ENCODE measurements at places on chromosomes 6 and 20.

- DNase-seq: no peak
These were observed 50.6 kb downstream of the PDSS2 start for GRCh38 chr6:107408714-107409113.

DNA sequence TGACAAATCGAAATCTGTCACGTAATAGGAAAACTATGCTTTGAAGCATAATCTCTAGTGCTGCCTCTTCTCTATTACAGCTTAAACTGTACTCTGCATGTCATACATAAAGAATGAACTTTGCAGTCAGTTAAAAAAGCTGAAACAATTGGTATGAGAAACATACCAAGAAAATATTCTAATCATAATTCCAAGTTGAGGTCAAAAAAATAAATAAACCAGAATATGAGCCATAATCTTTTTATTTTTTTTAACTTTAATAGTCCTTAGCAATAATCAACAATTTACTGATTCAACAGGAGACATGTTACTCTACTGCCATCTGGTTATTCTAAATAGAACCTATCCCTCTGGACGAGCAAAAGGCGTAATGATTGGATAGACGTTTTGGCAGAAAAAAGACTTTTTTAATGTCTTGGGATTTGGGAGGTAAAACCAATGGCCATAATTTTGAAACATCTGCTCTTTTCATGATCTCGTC is 224.4 kb upstream of the FLRT3 start:
- peak; percentile 9 for DNase-seq

GRCh38 chr20:33789109-33789857 is 21.9 kb upstream of the CHMP4B start:
- peak; percentile 76 for DNase-seq

DNA sequence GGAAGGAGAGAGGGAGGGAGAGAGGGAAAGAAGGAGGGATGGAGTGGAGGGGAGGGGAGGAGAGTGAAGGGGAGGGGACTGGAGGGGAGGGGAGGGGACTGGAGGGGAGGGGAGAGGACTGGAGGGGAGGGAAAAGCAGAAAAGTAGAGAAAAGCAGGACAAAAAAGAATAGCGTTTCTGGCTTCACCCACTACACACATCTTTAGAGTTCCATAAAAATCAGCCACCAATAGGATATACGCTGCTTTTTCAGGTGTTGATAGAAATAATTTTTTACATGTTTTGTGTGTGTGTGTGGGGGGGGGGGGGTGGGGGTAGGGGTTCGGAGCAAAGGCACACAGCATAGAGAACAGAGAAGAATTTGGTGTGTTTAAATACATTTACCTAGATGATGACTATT is 1259.1 kb downstream of the EPHA7 start:
- DNase-seq: no peak

- DNase-seq: no peak
These were observed 711.1 kb downstream of the HDGFL1 start for GRCh38 chr6:23280437-23280836.
